ENCODE measurements at places on chromosomes 7 and 10.

DNA sequence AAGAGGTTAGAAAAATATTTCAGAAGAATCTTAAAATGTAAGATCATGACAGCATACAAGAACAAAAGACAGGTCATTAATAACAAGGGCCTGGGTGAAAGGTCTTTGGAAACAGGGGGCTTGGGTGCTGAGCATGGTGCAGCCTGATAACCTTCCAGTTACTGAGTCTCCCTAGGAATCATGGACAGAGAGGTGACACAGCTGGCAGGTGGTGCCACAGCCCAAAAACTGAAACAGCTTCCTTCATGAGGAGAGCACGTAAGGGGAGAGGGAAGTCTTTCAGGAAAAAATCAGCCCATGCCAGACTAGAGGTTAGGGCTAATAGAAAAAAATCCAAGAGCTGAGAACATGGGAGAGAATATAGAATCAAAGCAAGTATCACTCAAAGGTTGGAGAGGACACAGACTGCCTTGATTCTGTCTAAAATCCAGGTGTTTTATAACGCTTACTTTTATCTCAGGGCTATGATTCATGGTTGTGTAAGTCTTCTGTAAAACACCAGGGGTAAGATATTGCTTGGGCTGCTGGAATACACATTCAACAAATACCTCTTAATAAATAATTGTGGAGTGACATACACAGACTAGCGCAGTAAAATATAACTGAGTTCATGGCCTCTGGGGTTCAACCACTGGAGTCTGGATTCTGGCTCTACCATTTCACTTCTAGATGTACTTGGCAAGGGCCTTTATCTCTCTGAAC is 88.1 kb downstream of the SEMA3C start:
- DNase-seq = no peak

GRCh38 chr10:127906548-127907377 is at the start of gene PTPRE:
PTPRE (plus strand) TSS chr10:127907103; CDS start chr10:128040882, 133,779 bp downstream.
- peak; percentile 78 for DNase-seq

GRCh38 chr7:127833641-127834040 is 181.6 kb downstream of the SND1 start:
- DNase-seq = no peak

DNA sequence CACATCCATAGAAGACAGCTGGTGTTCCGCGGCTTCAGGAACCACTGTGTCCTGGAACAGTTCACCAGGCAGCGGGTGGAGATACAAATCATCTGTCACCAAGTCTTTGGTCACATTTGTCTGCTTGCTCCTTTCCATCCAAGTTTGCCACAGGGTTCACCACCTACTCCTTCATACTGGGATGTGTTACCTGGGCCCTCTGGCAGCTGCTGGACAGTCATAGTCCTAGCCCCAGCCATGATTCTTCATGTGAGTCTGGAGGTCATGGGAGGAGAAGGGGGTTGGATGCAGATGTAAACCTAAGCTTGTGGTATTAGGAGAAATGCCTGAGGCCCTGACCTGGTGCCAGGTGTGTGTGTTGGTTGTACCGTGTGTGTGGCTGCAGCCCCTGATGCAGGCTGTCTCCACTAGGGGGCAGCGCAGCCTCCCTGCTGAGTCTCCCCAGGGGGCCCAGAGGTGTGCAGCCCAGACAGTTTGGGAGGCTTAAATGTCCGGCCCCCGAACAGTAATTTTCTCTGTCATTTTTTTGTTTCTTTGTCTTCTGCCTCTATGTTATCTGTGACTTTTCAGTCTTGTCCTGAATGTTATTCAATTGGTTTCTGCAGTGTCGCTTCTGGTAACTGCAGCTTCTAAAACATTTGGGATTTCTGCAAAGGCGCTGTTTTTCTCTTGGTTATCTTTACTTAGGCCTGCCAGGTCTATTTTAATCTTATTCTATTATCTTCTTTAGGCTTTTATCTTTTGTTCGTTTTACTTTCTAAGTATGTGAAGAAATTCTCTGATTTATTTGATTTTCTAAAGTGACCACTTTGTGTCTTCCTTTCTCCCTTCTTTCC is 14.8 kb downstream of the NPS start:
- DNase-seq = no peak

Data from femur (tissue), 1 donor.